Brain microvascular endothelial cell (primary cell): ENCODE measurements at places on chromosomes 5 and 9.

- no peak for DNase-seq
Observed at GRCh38 chr5:6788956-6789649, 75.9 kb downstream of the TENT4A start.

DNA sequence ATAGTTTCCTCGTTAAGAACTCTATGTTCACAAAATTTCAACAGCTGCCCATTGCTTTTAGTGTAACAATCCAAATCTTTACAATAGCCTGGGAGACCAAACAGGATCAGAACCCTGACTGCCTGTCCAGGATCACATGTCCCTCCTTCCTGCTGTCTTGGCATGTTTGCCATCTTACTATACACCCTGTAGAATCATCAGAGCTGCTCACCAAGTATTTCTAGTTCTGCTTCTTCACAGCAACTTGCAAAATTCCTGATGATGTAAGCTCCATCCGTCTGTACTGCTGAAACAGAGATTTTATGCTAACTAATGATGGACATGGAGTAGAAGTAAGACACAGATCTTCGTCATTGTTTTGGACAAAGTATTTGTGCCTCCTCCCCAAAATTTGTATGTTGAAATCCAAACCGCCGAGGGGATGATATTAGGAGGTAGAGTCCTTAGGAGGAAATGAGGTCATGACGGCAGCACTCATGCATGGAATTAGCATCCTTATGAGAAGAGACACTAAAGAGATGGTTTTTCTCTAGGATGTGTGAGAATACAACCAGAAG, 464.9 kb upstream of the BRINP1 start:
- DNase-seq = no peak

- DNase-seq = no peak
Observed at GRCh38 chr9:13378154-13378553, 98.7 kb upstream of the MPDZ start.

DNA sequence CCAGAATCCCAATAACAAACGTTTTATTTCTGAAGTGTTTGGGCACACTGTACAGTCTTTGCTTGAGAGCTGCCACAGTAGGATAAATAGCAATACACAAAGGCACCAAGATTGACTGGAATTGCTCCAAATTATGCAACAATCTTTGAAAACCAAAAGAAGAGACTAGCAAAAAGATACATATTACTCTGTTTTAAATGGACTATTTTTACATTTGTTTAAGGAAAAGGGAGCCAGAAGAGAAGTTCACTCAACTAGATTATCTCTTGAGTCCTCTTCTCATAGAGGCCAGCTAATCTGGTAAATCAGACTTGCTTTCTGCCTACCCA, 385.0 kb upstream of the SLC30A5 start:
- DNase-seq = no peak
